ENCODE measurements at places on chromosomes 5 and 9. TPM values are rescaled to one million over a fixed set of nuclear protein-coding genes. Genes with fewer than 3 reads are reported as not detected.

The SNX24 gene
- 2.2 TPM for total RNA-seq

The SECISBP2 gene
- total RNA-seq, result 112 TPM

The GNA14 gene
- total RNA-seq, result not detected

GRCh38 chr5:95988094-95988493, 26.4 kb upstream of the ELL2 start:
- no peaks in the 10 kb centered on the region for H3K27me3 ChIP-seq
- DNase-seq, result no peak
- H3K36me3 ChIP-seq, result no peaks in the 10 kb centered on the region
- H3K4me1 ChIP-seq, result no peaks in the 10 kb centered on the region

- H3K4me1 ChIP-seq, result peaks cover 46% of the 10 kb centered on the region
- DNase-seq, result no peak
Measured at GRCh38 chr5:135032999-135033861, 798 bp downstream of the PITX1 start.

- no peak for DNase-seq
- no peaks in the 10 kb centered on the region for H3K36me3 ChIP-seq
- no peak overlapping the region for H3K4me3 ChIP-seq
- no peak overlapping the region for H3K27ac ChIP-seq
- H3K27me3 ChIP-seq, result no peaks in the 10 kb centered on the region
- H3K4me1 ChIP-seq, result no peaks in the 10 kb centered on the region
Measured at GRCh38 chr9:16540743-16541613, 329.5 kb downstream of the BNC2 start.

Data from naive thymus-derived CD8-positive, alpha-beta T cell (primary cell).